Suprapubic skin (tissue), 4 donors: ENCODE measurements at places on chromosomes 13 and 19.

DNA sequence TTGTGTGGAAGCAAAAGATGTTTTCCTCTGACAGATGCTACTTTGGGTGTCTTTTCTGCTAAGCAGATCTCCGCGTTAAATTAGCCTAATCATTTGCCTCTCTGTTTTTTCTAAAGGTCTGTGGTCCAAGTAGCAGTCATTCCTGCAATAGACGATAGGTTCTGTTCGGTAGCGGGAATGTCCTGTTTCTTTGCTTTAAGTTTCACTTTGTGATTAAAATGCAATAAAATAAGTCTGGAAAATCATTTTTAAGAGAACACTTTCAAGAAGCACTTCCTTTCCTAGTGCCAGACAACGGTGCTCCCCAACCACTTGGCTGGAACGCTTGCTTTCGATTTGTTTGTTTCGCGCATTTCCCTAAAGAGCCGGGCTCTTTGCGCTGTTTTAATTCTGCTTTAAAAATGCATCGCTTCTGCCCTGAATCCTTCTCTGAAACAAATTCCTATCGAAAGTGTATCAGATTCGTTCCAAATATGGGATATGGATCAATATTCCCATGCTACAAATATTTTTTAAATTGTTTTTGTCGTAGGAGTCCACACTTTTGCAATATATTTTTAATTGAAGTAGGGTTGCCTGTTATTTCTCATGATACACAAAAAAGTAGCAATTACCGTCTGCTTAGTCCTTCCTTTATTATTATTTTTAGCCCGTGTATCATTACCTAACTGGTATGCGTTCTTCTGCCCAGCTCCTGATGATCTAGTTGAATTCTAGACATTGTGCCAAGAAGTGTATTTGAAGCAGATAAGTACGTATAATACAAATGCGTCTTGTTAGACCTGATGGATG lies 14.2 kb downstream of the ZIC2 start:
- H3K27ac ChIP-seq: no peak overlapping the region
- DNase-seq: no peak
- no peaks in the 10 kb centered on the region for H3K36me3 ChIP-seq
- peaks cover 12% of the 10 kb centered on the region for H3K4me1 ChIP-seq

DNA sequence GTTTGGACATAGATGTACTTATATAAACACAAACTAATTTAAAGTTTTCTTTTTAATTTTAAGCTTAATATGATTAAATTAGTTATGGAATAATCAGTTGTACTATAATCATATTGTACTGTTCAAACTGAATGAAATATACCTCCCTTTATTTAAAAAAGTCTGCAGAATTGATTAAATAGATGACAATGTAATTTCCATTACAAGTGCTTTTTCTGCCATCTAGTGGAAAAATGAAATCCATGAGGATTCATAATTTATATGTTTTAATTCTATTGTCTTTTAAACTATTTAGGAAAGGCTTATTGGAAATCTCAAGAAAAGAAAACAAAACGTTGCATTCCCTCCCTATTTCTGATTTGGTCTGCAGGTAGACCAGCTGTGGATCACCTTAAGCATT lies 30.9 kb downstream of the MZT1 start:
- no peaks in the 10 kb centered on the region for H3K4me1 ChIP-seq
- H3K4me3 ChIP-seq: no peak overlapping the region
- H3K36me3 ChIP-seq: no peaks in the 10 kb centered on the region
- no peak for DNase-seq

- H3K27me3 ChIP-seq: no peaks in the 10 kb centered on the region
- H3K27ac ChIP-seq: peak overlapping the region; percentile 67
- peaks cover 20% of the 10 kb centered on the region for H3K4me1 ChIP-seq
- H3K36me3 ChIP-seq: peaks cover 59% of the 10 kb centered on the region
- no peak for DNase-seq
Measured at GRCh38 chr19:18168673-18169381, 4.8 kb upstream of the IFI30 start.

DNA sequence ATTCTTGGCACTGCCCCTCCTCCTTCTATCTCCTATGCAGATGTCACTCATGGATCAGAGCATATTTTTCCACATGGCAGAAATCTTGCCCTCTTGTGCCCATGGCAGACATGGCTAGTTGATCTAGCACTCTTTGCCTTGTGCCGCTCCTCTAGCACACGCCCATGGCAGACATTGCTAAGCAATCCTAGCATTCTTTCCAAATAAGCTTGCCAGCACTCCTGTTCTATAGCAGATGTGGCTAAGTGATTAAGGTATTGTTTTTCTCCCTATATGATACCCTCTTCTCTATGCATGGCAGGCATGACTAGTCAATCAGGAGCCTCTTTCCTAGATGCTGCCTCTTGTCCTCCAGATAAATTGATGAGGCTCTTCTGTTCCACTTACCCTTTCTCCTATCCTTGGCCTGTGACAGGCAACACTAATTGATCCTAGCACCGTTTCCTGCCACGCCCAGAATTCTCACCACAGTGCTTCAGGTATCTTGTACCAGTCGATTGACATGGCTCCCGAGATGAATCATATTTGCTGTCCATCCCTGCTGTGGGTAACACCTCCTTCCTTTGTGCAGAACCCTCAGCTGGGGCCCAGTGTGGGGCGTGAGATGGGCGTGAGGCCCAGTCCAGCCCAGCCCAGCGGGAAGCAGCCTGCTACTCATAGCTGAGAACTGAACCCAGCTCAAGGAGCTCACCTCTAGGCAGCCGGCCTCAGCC lies 26.9 kb downstream of the TMED1 start:
- no peak overlapping the region for H3K27ac ChIP-seq
- H3K27me3 ChIP-seq: no peaks in the 10 kb centered on the region
- H3K4me1 ChIP-seq: peaks cover 4% of the 10 kb centered on the region
- peaks cover 85% of the 10 kb centered on the region for H3K36me3 ChIP-seq
- no peak overlapping the region for H3K4me3 ChIP-seq

DNA sequence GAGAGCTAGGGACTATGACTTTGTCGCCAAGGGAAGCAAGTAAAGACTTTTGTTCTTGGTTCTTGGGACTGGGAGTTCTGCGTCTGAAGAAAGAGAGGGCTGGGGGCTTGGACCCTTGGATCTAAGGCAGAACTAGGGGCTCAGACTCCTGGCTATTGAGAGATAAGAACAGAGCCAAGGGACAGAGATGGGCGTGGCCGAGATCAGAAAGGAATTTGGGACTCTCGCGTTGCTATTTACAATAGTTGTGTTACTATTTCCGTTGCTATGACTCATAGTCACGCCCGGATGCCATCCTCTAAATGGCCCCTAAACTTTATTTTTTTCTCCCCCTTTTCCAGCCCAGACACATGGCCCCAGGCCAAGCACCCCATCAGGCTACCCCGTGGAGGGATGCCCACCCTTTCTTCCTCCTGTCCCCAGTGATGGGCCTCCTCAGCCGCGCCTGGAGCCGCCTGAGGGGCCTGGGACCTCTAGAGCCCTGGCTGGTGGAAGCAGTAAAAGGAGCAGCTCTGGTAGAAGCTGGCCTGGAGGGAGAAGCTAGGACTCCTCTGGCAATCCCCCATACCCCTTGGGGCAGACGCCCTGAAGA lies 759 bp downstream of the PPP1R15A start:
- H3K36me3 ChIP-seq: peaks cover 42% of the 10 kb centered on the region
- H3K27ac ChIP-seq: peak overlapping the region; percentile 100
- H3K27me3 ChIP-seq: no peaks in the 10 kb centered on the region
- H3K4me1 ChIP-seq: peaks cover 61% of the 10 kb centered on the region
- peak; percentile 94 for DNase-seq

GRCh38 chr13:47798906-47799305 lies 202.2 kb downstream of the SUCLA2 start:
- no peaks in the 10 kb centered on the region for H3K27me3 ChIP-seq
- H3K27ac ChIP-seq: no peak overlapping the region
- no peaks in the 10 kb centered on the region for H3K36me3 ChIP-seq
- H3K4me1 ChIP-seq: no peaks in the 10 kb centered on the region

DNA sequence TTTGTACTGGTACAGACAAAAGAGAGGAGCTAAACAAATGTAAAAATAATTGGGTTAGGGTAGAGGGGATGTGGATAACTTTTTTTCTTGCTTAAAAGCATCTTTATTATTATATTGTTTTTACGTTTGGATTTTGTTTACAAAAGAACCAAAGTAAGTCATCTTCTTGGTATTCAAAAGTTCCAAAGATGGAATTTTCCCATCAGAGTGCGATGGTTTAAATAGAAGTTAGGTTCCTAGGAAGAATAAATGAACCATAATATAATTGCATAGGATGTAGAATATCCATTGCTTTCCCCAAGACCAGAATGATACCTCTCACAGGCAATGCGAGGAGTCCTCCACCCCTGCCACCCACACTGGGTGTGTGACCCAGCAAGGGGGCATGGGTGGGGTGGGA lies 99.4 kb upstream of the RNF113B start:
- no peaks in the 10 kb centered on the region for H3K36me3 ChIP-seq
- DNase-seq: no peak
- H3K27me3 ChIP-seq: no peaks in the 10 kb centered on the region

DNA sequence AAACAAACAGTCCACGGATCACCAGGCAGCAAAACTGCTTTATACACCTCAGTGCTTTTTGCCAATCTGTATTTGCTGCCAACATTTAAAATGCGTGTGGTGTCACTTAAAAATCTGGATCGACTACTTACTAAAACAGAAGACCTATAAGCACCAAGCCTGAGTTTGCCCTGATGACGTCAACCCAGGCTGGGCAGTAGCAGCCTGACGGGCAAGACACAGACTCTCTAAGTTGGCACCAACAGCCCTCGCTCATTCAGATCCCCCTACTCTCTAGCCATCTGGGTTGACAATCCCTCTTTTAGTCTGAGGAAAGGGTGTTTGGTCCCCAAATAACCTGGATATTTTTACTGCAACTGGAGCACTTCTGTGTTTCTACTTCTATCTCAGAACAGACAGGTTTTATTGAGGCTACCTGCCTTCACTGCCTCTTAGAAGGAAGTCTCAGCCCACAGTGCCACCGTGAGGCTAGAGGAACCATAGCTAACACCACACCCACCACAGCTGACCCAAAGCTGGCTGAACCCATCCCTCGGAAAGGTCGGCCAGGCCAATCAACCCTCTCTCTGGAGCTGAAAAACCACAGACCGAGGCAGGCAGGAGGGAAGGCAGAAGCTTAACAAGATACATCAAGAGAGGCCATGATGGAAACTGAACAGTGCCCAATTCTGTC lies 6.9 kb downstream of the SUGP2 start:
- H3K36me3 ChIP-seq: peaks cover 81% of the 10 kb centered on the region
- peaks cover 14% of the 10 kb centered on the region for H3K4me1 ChIP-seq
- no peak overlapping the region for H3K4me3 ChIP-seq
- DNase-seq: no peak
- no peaks in the 10 kb centered on the region for H3K27me3 ChIP-seq

DNA sequence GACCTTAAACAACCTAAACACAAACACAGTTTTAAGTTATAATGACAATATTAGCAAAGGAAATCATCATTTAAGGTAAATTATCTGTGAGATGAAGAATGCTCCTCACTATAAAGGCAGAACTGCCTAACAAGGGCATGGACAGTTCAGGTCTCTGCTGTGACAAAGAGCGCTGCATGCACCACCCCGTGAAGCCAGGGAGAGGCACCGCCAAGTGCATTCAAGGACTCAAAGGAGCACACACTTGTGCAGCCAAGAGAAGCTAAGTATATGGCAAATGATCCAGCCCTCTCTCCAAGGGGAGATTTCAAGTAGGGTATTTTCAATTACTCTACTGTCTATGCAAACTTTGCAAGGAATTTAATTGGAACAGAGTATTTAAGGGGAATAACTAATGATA lies 126.0 kb downstream of the RAP2A start:
- DNase-seq: no peak
- no peaks in the 10 kb centered on the region for H3K4me1 ChIP-seq
- H3K27me3 ChIP-seq: no peaks in the 10 kb centered on the region
- no peaks in the 10 kb centered on the region for H3K36me3 ChIP-seq

GRCh38 chr19:57239982-57240310 lies 486 bp upstream of the ZNF805 start:
- peaks cover 17% of the 10 kb centered on the region for H3K4me1 ChIP-seq
- no peaks in the 10 kb centered on the region for H3K27me3 ChIP-seq
- DNase-seq: no peak

- no peaks in the 10 kb centered on the region for H3K27me3 ChIP-seq
- no peak overlapping the region for H3K27ac ChIP-seq
- no peak overlapping the region for H3K4me3 ChIP-seq
- H3K4me1 ChIP-seq: peaks cover 9% of the 10 kb centered on the region
- DNase-seq: no peak
- H3K36me3 ChIP-seq: no peaks in the 10 kb centered on the region
Measured at GRCh38 chr13:23960566-23961156, 63.4 kb upstream of the C1QTNF9B start.

DNA sequence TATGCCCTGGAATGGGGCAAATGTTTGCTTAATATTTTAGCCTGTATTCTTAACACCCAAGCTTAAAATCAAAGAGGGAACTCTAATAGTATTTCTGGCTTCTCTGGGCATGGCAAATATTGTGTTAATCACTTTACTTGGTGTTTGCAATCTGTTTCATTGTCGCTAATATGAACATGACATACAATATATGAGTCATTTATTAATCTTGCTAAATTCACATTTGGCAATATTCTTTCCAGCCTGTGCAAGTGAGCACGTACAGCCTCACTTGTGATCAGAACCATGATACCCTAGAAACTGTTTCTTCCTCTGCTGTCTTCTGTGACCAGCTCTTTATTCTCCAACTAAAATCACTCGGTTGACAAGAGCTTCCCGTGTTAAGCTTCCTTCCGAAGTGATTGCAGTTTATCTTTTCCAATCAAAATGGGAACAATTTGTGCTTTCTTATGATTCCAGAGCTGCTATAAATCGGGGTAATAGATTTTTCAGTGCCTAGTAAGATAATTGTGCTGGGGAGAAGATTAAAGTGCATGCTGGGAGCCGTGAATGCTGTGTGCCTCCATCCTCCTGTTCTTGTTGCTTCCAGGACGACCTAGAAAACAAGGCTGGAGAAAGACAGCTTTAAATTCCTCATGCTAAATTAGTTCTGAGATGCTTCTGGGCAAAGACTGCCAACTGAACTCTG lies 153.0 kb upstream of the TMTC4 start:
- H3K27ac ChIP-seq: no peak overlapping the region
- H3K4me1 ChIP-seq: peaks cover 6% of the 10 kb centered on the region
- DNase-seq: no peak
- no peaks in the 10 kb centered on the region for H3K27me3 ChIP-seq
- no peak overlapping the region for H3K4me3 ChIP-seq

DNA sequence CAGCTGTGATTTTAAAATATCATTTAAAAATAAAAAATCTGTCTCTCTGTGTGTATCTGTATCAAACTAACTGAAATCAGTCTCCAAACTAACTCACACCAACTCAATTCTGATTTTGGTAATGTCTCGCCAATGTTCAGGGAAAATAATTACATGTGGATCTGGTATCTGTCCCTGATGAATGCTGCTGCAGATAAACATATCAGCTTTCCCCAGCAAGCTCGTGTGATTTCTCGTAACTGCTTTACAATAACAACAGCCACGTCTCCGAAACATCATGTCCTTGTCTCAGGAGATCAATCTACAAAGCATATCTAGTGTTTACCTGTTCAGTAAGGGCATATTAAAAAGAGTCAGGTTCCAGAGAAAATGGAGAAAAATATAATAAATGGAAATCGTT lies 129.0 kb downstream of the IRS2 start:
- H3K4me1 ChIP-seq: peaks cover 20% of the 10 kb centered on the region
- no peaks in the 10 kb centered on the region for H3K36me3 ChIP-seq
- H3K27me3 ChIP-seq: no peaks in the 10 kb centered on the region
- H3K4me3 ChIP-seq: no peak overlapping the region
- no peak for DNase-seq

GRCh38 chr13:109858319-109858718 lies 71.9 kb upstream of the IRS2 start:
- no peaks in the 10 kb centered on the region for H3K36me3 ChIP-seq
- H3K4me3 ChIP-seq: no peak overlapping the region
- H3K27ac ChIP-seq: no peak overlapping the region
- peaks cover 11% of the 10 kb centered on the region for H3K27me3 ChIP-seq
- peaks cover 5% of the 10 kb centered on the region for H3K4me1 ChIP-seq
- no peak for DNase-seq
